Testis (tissue), 5 donors: ENCODE measurements at places on chromosomes 5 and 9. TPM values are rescaled to one million over a fixed set of nuclear protein-coding genes. Genes with fewer than 3 reads are reported as not detected.

Gene PDZD2
- polyA plus RNA-seq, result 47.3 TPM

Gene LURAP1L
- 3.0 TPM for polyA plus RNA-seq

Gene OBP2B
- polyA plus RNA-seq, result 35.1 TPM

GRCh38 chr5:180467028-180467975 lies 26.9 kb upstream of the CNOT6 start:
- no peak for DNase-seq
- H3K27ac ChIP-seq, result no peak overlapping the region
- no peaks in the 10 kb centered on the region for H3K36me3 ChIP-seq
- no peak overlapping the region for H3K4me3 ChIP-seq
- H3K27me3 ChIP-seq, result no peaks in the 10 kb centered on the region

Gene ZNF483
- 10.5 TPM for polyA plus RNA-seq

- DNase-seq, result no peak
- no peaks in the 10 kb centered on the region for H3K4me1 ChIP-seq
- no peak overlapping the region for H3K27ac ChIP-seq
- no peaks in the 10 kb centered on the region for H3K27me3 ChIP-seq
- no peaks in the 10 kb centered on the region for H3K36me3 ChIP-seq
- no peak overlapping the region for H3K4me3 ChIP-seq
These were observed 3.2 kb downstream of the STARD4 start for GRCh38 chr5:111509119-111509518.
